ENCODE measurements at places on chromosomes 16 and 17. TPM values are rescaled to one million over a fixed set of nuclear protein-coding genes. Genes with fewer than 3 reads are reported as not detected.

- DNase-seq = no peak
- H3K36me3 ChIP-seq = no peaks in the 10 kb centered on the region
- no peaks in the 10 kb centered on the region for H3K27me3 ChIP-seq
- H3K27ac ChIP-seq = no peak overlapping the region
- no peak overlapping the region for H3K4me3 ChIP-seq
- no peaks in the 10 kb centered on the region for H3K4me1 ChIP-seq
Observed at GRCh38 chr17:5055543-5055942, 20.3 kb upstream of the SLC52A1 start.

- no peak for DNase-seq
- H3K36me3 ChIP-seq = no peaks in the 10 kb centered on the region
- H3K27ac ChIP-seq = peak overlapping the region; percentile 67
- H3K27me3 ChIP-seq = no peaks in the 10 kb centered on the region
- peaks cover 17% of the 10 kb centered on the region for H3K4me1 ChIP-seq
Observed at GRCh38 chr16:21611198-21611555, 11.8 kb downstream of the METTL9 start.

DNA sequence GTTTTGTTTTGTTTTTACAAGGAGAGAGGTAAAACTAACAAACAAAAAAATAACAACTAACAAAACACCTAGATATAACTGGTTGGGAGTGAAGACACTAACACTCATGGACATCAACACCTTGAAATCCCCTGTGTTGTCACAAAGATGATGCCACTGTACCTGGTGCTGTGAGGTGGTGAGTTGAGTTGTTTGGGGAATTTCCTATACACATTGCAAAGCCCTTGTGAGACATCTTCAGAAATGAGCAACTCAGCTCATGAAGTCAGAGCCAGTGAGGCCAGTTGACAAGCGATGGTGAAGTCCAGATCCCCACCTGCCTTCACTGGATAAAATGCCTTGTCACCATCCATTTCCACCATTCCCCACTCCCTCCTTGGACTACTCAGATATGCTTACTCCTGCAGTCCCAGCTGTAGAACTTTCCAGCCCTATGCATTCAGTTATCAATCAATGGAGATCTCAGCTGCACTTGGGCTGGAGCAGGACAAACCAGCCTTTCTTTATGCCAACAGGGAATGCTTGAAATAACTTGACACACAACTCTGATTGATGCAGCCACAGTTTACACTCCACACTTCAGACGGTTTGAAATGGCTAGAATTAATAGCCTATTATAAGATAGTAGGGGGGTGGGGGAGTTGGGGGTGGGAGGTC lies 22.2 kb downstream of the ANKFN1 start:
- H3K27me3 ChIP-seq = no peaks in the 10 kb centered on the region
- peak overlapping the region; percentile 77 for H3K27ac ChIP-seq
- H3K4me3 ChIP-seq = no peak overlapping the region
- DNase-seq = no peak
- no peaks in the 10 kb centered on the region for H3K36me3 ChIP-seq

- DNase-seq = peak; percentile 91
- H3K4me3 ChIP-seq = no peak overlapping the region
- H3K36me3 ChIP-seq = no peaks in the 10 kb centered on the region
- peaks cover 13% of the 10 kb centered on the region for H3K4me1 ChIP-seq
- H3K27ac ChIP-seq = no peak overlapping the region
- no peaks in the 10 kb centered on the region for H3K27me3 ChIP-seq
Observed at GRCh38 chr16:2500918-2501750, 12.6 kb upstream of the ATP6V0C start.

DNA sequence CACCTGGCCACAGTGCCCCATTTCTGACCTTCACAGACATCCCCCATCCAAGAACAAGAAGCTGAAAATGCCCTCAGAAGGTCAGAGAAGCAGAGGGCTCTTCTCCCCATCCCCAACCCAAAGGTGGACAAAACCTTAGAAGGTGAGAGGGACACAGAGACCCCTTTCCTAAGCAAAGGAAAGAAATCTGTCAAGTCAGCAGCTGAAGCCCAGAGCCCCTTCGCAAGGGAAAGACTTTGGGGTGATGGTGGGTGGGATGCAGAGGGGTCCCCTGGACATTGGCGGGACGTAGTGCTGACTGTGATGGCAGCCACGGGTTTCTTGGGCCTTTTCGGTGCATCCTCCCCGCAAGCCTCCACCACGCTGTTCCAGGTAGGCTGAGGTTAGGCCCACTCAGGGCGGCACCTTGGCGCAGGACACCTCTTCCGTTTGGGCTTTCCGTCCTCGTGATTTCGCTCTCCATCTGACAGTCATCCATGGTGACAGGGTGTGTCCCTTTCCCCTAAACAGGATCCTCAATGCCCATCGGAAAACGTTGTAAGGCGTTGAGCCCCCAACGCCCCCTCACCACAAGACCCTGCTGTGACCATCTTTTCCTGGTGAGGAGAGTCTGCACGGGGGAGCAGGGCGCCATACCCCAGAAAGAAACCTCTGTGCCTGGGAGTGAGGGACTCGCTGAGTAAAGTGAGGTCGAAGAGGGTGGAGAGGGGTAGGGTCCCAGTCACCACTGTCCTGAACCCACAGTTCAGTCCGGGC lies 10.7 kb upstream of the GSDMA start:
- peak overlapping the region; percentile 27 for H3K4me3 ChIP-seq
- H3K27me3 ChIP-seq = no peaks in the 10 kb centered on the region
- H3K36me3 ChIP-seq = no peaks in the 10 kb centered on the region
- H3K4me1 ChIP-seq = peaks cover 8% of the 10 kb centered on the region

DNA sequence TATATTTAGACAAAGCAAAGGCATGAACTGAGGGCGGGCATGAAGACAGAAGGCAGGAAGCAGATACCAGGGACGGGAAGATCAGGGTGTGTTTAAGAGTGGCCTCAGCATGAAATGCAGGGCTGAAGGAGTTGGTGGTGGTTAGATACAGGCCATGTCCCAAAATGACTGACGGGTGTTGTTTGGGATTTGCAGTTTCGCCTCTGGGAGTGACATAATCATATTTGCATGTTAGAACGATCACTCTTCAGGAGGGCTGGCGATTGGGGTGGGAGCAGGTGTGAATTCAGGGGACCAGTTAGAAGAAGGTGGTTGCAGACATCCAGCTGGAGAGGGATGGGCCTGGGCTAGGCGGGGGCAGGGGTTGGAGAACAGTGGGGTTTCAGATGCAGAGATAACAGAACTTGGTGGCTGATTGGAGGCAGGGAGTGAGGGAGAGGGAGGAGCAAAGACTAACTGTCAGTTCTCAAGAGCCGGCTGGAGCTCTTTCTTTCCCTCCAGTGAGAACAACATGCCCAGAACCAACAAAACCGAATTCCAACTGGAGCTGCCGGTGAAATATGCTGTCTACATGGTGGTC lies 27.2 kb upstream of the ITGAX start:
- H3K4me1 ChIP-seq = no peaks in the 10 kb centered on the region
- no peak for DNase-seq
- no peak overlapping the region for H3K27ac ChIP-seq
- no peaks in the 10 kb centered on the region for H3K36me3 ChIP-seq

DNA sequence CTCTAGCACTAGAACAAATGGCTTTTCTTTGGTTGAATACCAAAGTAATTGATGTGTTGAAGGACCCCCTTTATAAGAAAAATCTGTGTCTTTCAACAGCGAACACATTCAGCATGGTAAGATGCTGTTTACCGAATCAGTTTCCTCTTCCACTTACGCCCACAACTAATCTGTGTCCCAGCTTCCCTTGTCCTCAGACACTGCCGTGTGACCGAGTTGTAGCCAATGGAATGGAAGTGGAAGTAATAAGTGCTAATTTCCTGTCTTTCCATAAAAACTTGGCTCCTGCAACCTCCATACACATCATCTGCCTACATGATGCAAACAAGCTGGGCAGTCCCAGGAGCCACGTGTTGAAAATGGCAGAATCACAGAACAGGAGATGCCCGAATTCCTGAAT lies 10.4 kb downstream of the CDIPT start:
- H3K4me3 ChIP-seq = no peak overlapping the region
- no peak for DNase-seq
- H3K4me1 ChIP-seq = peaks cover 6% of the 10 kb centered on the region
- H3K27ac ChIP-seq = no peak overlapping the region

DNA sequence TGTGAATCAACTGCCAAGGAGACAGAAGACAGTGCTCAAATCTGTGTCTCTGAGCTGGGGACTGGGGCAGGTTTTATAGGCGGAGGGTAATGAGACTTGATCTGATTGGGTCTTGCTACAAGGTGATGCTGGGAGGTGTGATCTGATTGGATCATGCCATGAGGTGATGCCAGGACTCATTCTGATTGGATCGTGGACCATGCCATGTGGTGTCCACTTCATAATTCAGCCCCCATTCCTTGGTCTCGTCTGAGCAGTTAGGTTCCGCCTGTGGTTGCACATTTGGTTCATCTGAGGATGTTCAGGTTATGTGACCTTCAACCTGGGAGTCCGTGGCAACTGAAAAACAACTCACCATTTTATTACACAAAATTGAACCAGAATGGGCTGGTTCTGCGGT lies 41.0 kb downstream of the OTOA start:
- no peaks in the 10 kb centered on the region for H3K36me3 ChIP-seq
- no peak for DNase-seq
- H3K27me3 ChIP-seq = no peaks in the 10 kb centered on the region
- H3K27ac ChIP-seq = no peak overlapping the region
- no peak overlapping the region for H3K4me3 ChIP-seq

DNA sequence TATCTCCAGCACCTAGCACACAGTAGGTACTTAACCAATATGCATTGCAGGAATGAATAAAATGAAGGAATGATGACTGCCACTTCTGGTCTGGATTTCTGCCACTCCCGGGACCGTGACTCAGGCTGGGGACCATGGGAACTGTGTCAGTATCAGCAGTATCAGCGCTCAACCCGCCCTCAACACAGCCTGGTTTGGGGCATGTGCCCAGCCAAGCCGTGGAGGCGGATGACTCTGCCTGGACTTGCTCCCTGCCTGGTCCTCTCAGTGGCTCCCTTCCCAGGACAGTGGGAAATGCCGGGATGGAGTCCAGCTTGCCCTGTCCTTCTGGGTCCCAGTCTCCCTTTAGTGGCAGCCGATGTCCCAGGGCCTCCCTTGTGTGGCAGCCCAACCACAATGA lies 55.1 kb downstream of the SRCIN1 start:
- no peak for DNase-seq
- H3K36me3 ChIP-seq = no peaks in the 10 kb centered on the region
- H3K4me1 ChIP-seq = no peaks in the 10 kb centered on the region
- H3K27me3 ChIP-seq = no peaks in the 10 kb centered on the region
- H3K27ac ChIP-seq = no peak overlapping the region

- no peak for DNase-seq
- no peak overlapping the region for H3K4me3 ChIP-seq
- no peaks in the 10 kb centered on the region for H3K27me3 ChIP-seq
- no peaks in the 10 kb centered on the region for H3K4me1 ChIP-seq
Observed at GRCh38 chr17:13616031-13616430, 14.3 kb upstream of the HS3ST3A1 start.

DNA sequence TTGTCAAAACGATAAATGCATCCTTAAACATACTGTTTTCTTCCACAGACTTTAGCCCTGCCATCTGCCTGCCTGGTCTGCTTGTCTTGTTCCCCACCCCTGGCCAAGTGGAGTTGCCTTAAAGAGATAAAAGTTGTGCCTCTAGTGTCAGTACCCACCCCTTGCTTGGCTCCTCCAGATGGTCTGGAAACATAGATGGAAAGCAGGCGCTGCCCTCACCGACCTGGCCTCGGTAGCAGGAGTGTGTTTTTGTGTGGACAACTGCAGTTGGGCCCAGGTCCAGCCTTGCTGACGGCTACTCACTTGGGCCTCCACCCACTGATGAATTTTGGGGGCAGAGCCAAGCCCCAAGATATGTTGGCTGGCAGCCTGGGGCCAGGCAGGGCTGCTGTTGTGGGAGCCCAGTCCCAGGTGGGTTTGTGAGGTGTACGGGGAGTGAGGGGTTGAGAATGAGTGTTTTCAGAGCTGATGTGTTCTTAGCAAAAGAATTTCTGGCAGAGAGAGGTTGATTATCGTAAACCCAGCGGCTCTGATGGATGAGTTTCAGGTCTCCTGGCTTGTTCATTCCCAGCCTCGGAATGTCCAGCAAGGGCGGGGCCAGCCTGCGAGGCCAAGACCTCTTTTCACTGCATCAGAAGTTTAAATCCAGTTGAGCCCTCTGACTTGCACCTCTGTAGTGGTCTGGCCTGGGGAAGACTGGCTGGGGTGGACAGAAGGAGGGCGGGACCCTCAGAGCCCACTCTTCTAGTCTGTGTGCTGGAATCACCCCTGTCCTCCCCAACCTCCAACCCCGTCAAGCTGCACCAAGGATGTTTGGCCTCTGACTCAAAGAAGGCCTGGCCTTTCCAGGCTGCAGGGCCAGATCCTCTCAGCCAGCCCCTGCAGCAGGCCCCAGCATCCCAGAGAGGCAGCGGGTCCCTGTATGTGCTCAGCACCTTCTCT lies 179.7 kb downstream of the RAB11FIP4 start:
- no peak overlapping the region for H3K4me3 ChIP-seq
- H3K27ac ChIP-seq = peak overlapping the region; percentile 69
- H3K36me3 ChIP-seq = no peaks in the 10 kb centered on the region
- H3K4me1 ChIP-seq = peaks cover 4% of the 10 kb centered on the region
- H3K27me3 ChIP-seq = no peaks in the 10 kb centered on the region

The ARHGDIG gene
- 0.48 TPM for total RNA-seq

The KRTAP2-2 gene
- not detected for total RNA-seq

The KRT28 gene
- total RNA-seq = not detected

The DNAH2 gene
- 1.0 TPM for total RNA-seq
